ENCODE measurements at places on chromosomes 7 and 10. TPM values are rescaled to one million over a fixed set of nuclear protein-coding genes. Genes with fewer than 3 reads are reported as not detected.

GRCh38 chr10:86253091-86254072 is 113.2 kb downstream of the GRID1 start:
- no peak for DNase-seq

- no peak for DNase-seq
These were observed 97.5 kb downstream of the GNAT3 start for GRCh38 chr7:80414331-80414730.

DDC gene
- polyA plus RNA-seq = 73.4 TPM

DNA sequence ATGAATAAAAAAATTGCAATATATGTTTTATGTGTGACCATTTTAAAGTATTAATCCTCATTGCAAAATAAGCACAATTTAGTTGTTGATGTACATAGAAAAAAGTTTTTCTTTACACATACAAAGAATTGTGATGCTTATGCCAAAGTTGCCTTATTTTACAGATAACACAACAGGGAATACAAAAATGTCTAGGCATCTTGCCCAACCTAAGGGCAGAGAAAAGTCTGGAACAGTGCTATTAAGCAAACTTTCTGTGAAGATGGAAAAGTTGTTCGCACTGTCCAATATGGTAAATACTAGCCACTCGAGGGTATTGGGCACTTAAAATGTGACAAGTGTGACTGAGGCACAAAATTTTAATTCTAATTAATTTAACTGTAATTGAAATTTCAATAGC is 190.2 kb upstream of the HGF start:
- no peak for DNase-seq

- no peak for DNase-seq
These were observed 1.9 kb upstream of the SNX13 start for GRCh38 chr7:17942231-17942630.

DNA sequence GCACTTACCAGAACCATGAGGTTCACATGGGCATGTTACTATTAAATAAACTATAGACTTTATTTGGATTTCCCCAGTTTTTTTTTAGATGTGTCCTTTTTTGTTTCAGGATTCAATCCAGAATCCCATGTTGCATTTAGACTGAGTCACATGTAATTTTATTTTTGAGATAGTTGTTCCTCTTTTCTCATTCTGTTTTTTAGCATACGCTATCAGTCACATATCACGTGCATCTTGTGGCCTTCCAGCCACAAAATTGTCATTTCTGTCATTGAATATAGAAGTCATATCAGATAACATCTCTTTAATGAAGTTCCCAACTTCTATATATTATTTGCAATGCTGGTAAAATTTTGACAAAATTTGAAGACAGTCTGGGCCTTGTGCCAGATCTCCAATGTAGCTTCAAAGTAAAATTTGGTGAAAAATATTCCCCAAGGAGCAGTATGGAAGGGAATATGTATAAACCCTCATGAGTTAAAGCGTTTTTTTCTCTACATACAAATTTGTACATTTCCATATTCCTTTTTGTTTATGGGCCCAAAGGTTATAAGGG is 132.3 kb upstream of the MKI67 start:
- no peak for DNase-seq

GRCh38 chr10:101429423-101429822 is 75.5 kb downstream of the BTRC start:
- DNase-seq = no peak

DNA sequence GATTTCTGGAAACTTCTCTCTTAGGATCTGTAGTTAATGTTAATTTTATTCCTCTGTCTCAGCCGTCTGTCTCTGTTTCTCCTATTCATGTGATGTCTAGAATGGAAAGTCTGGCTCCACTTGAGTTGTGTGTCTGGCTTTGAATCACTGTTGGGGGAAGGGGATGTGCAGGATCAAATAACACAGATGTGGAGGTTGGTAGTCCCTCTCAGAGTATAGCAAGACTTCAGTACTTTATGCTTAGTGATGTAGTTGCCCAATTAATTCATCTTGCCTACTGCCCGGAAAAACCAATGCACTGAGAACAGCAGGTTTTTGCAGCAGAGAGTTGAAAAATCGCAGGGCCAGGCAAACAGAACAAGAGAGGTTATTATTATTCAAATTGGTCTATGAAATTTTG is 79.2 kb downstream of the PHTF2 start:
- DNase-seq = no peak

ITPRID1 gene
- polyA plus RNA-seq = not detected

- DNase-seq = no peak
These were observed 42.3 kb downstream of the RHOBTB1 start for GRCh38 chr10:60901561-60902235.

GRCh38 chr10:93554760-93555432 is 11.6 kb upstream of the FFAR4 start:
- DNase-seq = peak; percentile 72

GNAI1 gene
- polyA plus RNA-seq = 106 TPM

DNA sequence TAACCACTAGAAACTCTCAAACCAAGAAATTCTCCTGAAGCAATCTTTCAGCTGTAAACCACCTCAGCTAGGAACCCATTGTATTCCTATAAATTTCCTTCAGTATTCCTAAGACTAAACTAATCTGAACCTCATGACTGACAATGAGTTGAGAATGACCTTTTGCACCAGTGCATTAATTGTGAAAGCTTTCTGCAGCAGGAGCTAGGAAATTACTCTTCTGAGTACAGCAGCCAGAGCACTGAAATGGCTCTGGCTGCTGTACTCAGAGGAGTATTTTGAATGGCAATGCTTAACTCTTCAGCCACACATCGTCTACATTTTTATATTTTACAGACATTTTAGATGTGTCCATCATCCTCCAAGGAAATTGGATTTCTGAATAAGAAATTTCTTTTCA is 109.7 kb downstream of the PCDH15 start:
- no peak for DNase-seq

DNA sequence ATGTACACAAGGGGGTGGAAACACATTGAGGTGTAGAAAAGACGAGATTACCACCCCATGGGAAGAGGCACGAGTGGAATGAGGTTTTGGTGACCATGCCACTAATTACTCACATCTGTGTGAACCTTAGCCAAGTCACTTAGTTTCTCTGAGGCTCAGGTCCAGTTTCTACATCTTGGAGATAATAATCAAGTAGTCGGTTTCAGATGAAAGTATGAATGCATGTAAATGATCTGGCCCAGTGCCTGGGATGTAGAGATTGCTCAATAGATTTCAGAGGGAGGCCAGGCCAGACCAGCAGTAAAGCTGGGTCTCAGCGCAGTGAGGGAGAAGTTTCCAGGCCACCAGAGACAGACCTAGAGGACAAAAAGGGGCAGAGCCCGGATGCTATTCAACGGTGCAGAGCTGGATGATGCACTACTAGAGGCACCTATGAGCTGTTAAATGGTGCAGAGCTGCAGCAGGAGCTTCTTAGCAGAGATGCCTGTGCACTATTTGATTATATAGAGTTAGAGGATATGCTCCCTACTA is 725.1 kb downstream of the GRID1 start:
- no peak for DNase-seq

PURB gene
- polyA plus RNA-seq = 26.8 TPM

ZNF736 gene
- polyA plus RNA-seq = 27.8 TPM

AKR1C4 gene
- polyA plus RNA-seq = 0.10 TPM

CFAP43 gene
- 29.6 TPM for polyA plus RNA-seq

DNA sequence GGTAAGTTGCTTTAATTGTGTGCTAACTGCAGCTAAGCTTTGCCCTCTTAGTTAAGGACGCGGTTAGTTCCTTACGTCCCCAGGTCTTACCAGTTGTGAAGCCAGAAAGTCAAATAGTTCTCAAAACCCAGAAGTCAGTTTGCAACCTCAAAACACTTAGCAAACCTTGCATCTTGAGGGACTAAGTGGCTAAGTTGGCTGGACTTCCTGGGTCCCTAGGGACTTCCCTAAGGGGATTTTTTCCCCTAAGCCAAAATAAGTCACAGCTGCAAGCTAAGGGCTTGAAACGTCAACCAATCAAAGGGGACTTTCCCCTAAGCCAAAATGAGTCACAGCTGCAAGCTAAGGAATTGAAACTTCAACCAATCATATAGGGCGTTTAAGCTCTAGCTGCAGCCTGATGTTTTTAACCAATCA is 36.2 kb upstream of the HECW1 start:
- DNase-seq = no peak

DNA sequence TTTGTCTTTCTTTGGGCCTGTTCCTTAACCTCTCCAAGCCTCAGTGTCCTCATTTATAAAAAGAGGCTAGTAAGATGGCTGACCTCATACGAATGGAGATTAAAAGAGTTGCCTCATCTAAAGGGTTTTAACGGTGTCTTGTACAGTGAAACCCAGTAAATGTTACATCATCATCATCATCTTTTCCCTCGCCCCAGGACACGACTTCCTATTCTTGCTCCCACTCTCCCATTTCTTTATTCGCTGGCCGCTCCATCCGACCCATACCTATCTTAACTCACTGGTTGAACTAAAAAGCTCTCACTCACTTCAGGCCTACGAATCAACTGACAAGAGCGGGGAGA is 554 bp downstream of the FRA10AC1 start:
- DNase-seq = no peak

GRCh38 chr7:77266291-77266794 is 66.7 kb upstream of the FGL2 start:
- no peak for DNase-seq

GRCh38 chr7:159038066-159038465 is 106.6 kb downstream of the VIPR2 start:
- no peak for DNase-seq

CPVL gene
- 57.5 TPM for polyA plus RNA-seq

- no peak for DNase-seq
These were observed 99.0 kb upstream of the FZD1 start for GRCh38 chr7:91165006-91165845.

DNA sequence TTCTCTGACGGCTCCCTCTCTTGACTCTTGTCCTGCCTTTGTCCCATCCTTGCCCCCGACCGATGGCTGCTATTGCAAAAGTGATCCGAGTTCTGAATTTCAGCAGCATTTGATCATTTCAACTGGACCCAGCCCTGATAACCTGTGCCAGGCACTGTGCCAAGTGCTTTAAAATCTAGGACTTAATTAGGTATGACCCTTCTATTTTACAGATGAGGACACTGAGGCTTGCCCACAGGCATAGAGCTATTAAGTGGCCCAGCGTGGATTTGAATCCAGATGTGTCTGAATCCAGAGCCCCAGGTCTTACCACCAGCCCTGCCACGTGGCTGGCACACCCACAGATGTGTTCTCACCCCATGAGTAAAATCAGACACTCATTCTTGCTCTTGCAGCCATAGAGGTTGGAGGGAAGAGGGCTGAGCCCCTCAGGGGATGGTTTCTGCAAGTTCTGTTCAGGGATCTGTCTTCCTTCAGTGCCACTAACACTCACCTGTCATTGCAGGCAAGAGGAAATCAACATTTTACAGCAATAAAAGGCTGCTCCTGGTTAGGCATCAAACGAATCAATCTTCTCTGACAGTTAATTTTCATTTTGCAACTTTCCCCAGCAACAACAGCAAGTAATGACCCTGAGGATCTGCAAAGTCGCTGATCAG is 101.2 kb downstream of the GRID1 start:
- no peak for DNase-seq

DNA sequence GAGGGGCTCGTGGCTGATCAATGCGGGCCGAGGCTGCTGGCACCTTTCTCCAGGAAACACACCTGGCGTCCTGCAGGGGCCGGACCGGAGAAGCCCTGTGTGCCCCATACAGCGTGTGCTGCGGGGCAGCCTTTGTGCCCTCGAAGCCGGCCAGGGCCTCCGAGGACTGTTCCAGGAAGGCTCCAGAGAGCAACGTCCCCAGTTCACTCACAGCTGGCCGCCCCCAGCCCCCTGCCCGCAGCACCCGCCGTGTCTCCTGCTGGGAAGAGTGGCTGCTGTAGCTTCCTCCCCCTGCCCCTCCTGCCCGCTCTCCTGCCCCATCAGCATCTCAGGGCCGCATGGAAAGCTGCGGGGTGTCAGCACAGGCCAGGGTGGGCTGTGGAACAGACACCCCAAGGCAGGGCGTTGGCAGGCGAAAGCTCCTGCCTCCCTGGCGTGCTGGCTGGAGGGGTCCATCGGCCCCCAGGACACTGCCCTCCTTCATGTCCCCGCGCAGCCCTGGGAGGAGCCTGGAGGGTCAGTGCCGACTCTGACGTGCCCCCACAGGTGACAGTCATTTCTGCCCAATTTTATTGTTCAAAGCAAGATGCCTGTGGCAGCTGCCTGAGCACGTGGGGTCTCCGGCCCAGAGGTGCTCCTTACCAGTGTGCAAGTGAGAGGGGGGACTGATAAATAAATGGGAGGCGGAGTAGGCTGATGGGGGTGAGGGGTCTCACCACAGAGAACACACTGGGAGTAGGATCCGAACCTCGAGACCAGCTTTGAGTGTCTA is 95.8 kb upstream of the DIP2C start:
- DNase-seq = no peak

PTN gene
- polyA plus RNA-seq = 141 TPM

HECW1 gene
- 6.4 TPM for polyA plus RNA-seq

KIAA1217 gene
- polyA plus RNA-seq = 99.4 TPM

GRCh38 chr7:35670856-35671569 is 23.9 kb downstream of the HERPUD2 start:
- no peak for DNase-seq

- DNase-seq = no peak
These were observed 144.9 kb upstream of the AHR start for GRCh38 chr7:17153536-17153935.

MBL2 gene
- not detected for polyA plus RNA-seq

ATRNL1 gene
- polyA plus RNA-seq = 20.2 TPM

GRCh38 chr10:99316374-99316773 is 12.8 kb upstream of the CNNM1 start:
- DNase-seq = no peak

CAV2 gene
- 23.7 TPM for polyA plus RNA-seq

SSC4D gene
- polyA plus RNA-seq = 5.3 TPM

GRCh38 chr7:24477398-24478136 is 95.7 kb upstream of the PALS2 start:
- DNase-seq = peak; percentile 82

DNA sequence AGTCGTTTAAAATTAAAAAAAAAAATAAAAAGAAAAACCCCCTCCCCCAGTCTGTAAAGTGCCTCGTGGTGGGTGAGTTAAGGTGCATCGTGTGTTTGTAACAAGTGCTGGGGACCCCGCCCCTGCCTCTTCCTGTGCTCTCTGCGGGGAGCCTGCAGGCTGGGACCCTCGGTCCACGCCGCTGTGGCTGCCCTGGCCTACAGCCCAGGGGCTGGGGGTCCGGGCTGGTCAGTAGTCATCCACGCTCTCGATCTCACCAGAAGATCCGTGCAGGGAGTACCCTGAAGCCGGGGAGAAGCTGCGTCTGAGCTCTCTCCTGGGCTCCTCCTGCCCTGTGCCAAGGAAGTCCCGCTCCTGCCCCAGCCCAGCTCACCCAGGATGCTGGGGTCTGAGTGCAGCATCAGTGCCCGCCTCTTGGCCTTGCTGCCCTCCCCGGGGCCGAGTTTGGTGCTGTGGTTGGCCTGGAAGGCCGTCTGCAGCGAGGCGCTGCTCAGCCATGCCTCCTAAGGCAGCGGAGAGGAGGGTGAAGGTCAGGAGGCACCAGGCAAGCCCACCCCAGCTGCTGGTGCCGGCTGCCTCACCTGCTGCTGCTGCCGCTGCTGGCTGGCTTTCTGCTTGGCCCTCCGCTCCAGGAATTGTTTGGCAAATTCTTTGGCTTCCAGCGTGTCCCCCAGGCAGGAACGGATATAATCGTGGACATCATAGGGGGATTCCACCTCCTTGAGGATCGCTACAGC is 8.1 kb downstream of the GNB2 start:
- DNase-seq = no peak

Measured in renal pelvis (tissue), 12 donors.